ENCODE measurements at places on chromosomes 16 and 17.
A peak's percentile ranks its signal among the peaks of the same experiment; 100 is the strongest.

DNA sequence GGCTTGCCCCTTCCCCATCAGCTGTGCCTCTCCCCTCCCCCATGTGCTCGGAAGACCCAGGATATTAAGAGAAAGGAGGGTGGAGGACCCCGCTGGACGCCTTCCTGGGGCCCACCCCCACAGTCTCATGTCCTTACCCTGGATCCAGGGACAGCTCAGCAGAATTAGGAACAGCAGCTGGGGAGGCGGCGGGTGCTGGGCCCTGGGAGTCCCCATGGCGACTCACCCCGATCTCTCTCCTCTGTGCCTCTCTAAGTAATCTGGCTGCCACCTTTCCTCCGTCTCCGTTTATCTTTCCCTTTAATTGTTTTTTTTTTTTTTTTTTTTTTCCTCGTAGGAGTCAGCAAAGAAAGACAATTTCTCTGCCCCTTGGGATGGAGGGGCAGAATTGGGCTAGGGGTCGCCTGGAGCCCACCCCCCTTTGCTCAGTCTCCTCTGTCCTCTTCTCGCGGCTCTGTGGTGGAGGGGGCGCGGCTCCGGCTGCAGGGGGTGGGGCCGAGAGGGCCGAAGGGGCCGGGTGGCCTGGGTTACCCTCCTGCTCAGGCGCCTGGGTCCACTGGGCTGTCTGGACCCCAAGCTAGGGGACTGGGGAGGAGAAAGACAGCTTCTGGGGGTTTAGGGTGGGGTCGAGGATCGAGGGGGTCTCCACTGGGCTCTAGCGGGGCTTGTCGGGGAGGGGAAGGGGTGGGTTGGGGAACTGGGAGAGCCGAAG, 390 bp downstream of the SEZ6L2 start:
- no peak for DNase-seq

GRCh38 chr17:80246266-80246681, 14.4 kb upstream of the RNF213 start:
- DNase-seq = no peak

DNA sequence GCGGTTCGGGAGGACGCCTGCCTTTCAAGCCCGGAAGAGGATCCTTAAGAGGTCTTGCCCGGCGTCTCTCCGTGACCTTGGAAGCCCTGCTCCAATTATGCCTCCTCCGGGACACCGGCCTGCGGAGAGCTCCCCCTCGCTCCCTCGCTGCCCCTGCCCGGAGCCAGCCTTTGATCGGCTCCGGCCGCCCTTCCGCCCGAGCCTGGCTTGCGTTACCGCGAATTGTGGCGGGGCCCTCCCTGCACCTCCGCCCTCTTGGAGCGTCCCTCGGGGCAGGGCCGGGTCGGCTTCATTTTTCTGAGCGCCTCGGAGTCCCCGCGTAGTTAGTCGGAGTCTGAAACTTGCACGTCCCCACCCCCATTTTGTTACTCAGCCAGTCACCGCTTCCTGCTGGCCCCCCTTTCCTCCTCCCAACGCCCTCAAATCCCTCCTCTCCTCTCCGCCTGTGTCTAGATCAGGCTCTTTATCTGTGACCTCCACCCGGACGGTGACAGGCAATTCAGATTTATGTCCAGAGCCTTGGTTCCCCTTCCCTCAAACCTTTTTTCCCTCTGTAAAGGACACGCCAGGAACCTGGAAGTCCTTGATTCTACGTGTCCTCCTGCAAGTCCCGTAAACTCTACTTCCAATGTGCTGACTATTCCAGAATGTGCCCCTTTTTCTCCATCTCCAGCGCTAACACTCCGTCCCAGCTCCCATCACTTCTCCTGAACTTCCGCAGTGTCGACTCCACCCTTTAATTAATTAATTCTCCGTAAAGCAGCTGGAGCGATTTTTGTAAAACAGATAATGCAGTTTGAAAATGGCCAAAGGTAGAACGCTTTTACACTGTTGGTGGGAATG, 569 bp upstream of the RABEP2 start:
- peak; percentile 90 for DNase-seq

GRCh38 chr16:20910781-20911321, 10.3 kb downstream of the LYRM1 start:
- no peak for DNase-seq

DNA sequence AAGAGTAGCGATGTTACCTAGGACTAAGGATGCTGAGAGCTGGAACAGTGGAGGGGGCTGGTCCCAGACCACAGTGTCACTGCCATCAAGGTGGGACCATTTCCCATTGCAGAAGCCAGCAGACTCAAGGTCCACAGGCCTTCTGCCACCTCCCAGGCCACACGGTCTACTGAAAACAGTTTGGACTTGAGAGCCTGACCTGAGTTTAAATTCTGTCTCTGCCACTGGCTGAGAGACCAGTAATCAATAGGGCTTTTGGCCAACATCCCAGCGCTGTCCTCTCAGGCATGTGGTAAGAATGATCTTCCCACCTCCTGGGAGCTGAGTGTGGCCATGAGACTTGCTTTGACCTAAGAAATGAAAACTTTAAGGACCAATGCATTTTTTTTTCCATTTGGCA, 331.4 kb upstream of the CDH5 start:
- DNase-seq = no peak

DNA sequence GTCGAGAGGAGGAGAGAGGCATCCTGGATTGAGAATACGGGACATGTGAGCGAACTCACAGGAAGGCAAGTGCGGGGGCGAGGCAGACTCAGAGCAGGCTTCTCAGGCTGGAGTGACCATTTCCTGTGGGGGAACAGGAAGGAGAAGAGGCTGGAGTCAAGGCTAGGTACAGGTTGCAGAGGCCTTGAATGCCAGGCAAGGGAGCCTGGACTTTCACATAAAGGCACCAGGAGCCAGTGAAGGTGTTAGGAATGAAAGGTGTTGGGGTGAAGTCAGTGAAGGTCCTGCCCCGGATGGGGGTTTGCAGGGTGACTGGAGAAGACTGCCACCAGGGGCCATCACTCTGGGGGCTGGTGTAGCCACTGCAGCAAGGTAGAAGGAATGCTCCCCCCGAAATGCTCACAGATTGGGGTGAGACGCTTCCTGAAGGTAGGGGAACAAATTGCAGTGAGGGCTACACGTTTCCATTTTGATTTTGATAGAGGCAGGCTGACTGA, 5.3 kb upstream of the GPRC5C start:
- no peak for DNase-seq

DNA sequence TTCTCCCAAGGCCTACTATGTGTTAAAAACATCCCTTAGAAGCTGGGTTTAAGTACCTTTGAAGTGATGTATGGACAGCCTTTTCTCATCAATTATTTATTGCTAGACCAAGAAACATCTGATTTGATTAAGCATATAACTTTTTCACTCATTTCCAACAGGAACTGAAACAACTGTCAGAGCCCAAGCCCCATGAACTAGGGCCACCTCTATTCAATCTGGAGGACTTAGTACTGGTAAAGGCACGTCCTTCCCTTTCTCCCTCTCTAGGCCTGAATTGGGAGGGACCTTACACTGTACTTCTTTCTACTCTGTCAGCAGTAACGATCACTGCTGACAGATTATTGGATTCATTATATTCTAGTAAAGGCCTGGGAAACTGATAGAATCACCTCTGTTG, 612.0 kb upstream of the CDH8 start:
- no peak for DNase-seq

GRCh38 chr16:50213939-50214519, 52.3 kb upstream of the ADCY7 start:
- no peak for DNase-seq

DNA sequence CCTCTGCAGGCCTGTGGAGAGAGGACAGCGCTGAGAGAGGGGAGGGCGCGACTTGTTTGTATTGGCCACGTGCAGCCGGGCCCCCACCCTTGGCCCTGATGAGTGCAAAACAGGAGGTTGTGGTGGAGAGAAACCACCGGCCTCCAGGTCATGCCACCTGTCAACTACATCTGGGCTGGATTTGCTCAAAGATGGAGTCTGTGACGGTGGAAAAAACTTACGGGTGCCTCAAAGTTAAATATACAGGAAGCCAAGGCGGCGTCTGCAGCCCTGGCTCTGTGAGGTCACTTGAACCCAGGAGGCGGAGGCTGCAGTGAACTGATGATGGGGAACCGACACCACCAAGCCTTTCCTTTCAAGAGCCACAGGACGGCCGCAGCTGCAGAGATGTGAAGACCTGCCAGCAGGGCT, 15.7 kb downstream of the C16orf74 start:
- no peak for DNase-seq

- DNase-seq = no peak
Observed at GRCh38 chr17:73878923-73879322, 234.7 kb upstream of the SDK2 start.

GRCh38 chr17:33338242-33338641, 45.1 kb upstream of the ASIC2 start:
- DNase-seq = no peak

DNA sequence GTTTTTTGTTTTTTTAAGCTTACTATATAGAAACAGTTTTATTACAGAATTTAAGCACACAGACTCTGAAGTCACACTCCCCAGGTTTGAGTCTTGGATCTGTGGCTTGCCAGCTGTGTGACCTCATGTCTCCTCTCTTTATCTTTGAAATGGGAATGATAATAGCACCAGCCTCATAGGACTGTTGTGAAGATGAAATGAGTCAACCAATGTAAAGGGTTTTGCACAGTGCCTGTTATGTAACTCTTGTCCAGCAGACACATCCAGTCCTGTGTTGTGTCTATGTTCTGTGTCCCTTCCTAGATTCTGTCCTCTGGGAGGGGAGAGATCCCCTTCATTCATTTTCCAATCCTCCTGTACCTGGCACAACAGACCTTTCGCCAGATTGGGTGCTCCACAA, 3.1 kb upstream of the CPD start:
- DNase-seq = no peak

GRCh38 chr17:44112284-44113280, 10.9 kb downstream of the HDAC5 start:
- no peak for DNase-seq

DNA sequence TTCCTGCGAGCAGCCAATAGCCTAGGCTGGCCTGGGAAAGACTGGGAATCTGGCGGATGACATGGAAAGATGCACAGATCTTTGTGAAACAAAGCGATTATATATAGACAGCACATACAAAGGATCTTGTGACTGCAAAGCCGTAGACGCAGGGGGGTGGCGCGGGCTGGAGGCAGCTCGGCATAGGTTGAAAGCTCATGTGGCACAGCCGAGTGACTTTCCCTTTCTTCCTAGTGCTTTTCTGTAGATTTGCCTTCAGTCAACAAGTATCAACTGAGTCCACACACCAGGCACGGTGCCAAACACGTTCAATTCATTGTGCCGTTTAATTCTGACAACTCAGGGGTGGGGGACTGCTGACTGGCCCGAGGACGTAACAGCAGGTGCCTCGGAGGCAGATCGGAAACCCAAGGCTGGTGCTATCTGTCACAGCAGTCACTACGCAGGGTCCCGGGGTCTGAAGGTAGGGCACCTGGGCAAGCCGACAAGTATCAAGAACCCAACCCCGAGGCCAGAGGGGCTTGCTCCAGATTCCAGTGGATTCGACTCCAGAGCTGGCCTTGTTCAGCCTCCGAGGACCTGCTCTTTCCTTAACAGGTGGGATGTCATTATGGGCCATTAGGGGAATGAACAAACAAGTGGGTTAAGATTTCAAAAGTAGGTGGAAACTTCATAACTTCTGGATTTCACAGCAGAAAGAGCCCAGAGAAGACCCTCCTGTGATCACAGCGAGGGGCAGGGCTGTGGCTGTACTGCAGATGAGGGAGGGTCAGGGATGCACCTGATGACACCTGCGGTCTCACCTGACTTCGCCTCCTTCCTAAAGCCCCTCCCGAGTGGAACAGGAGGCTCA, 5.9 kb downstream of the PAM16 start:
- peak; percentile 62 for DNase-seq

DNA sequence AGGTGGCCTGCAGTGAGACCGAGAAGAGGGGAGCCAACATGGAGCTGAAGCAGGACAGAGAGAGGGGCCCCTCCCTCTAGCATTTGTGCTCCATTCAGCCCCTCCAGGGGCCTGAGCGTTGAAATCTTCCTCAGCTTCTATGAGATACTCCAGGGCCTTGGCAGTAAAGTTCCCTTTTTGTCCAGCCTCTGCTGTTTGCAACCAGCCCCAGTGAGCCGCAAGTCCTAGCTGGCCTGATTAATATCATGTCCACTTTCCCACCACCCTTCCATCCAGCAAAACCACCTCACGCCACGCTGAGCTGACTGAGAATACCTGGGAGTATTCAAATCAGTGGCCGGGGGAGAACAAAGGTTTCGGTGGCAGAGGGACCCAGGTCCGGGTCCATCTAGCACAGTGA, 11.7 kb upstream of the RPH3AL start:
- no peak for DNase-seq

- DNase-seq = peak; percentile 43
Observed at GRCh38 chr17:82793974-82794630, 42.2 kb downstream of the TBCD start.

- DNase-seq = no peak
Observed at GRCh38 chr16:10182222-10183053, at the start of gene GRIN2A. Gene GRIN2A, minus strand, starts transcription at chr16:10182428. Its CDS starts 2,017 bp downstream, at chr16:10180411.

GRCh38 chr17:7713782-7714181, 3.8 kb upstream of the DNAH2 start:
- DNase-seq = no peak

- DNase-seq = no peak
Observed at GRCh38 chr17:45396496-45397205, 36.0 kb downstream of the ARHGAP27 start.

GRCh38 chr16:57507136-57508034, 21.1 kb upstream of the DOK4 start:
- no peak for DNase-seq

DNA sequence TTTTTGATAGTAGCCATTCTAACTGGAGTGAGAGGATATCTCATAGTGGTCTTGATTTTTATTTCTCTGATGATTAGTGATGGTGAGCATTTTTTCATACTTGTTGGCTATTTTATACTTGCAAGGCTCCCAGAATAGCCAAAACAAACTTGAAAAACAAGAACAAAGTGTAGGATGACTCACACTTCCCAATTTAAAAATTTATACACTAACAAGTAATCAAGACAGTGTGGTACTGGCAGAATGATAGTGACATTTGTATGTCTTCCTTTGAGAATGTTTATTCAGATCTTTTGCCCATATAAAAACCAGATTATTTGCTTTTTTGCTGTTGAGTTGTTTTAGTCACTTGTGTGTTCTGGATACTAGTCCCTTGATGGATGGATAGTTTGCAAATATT, 17.8 kb downstream of the SPECC1 start:
- no peak for DNase-seq

GRCh38 chr17:6196355-6196754, 126.2 kb downstream of the WSCD1 start:
- no peak for DNase-seq

DNA sequence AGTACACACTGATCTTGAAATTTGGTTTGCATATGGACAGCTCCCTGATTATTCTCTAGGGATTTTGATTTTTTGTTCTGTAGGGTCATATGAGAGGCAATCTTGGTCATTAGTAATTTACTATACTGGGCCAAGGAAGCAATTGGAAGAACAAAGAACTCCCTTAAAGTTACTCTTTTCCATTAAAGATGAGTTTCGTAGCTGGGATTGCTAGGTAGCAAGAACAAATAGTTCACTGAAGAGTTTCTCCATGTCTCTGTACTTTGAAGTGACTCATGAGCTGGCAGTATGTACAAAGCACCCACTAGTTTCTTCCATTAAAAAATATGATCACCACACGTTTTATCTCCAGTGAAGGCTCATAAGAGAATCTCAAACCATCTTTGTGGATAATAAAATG, 6.2 kb upstream of the BCAS3 start:
- no peak for DNase-seq
